ENCODE measurements at places on chromosomes 11 and 22.

DNA sequence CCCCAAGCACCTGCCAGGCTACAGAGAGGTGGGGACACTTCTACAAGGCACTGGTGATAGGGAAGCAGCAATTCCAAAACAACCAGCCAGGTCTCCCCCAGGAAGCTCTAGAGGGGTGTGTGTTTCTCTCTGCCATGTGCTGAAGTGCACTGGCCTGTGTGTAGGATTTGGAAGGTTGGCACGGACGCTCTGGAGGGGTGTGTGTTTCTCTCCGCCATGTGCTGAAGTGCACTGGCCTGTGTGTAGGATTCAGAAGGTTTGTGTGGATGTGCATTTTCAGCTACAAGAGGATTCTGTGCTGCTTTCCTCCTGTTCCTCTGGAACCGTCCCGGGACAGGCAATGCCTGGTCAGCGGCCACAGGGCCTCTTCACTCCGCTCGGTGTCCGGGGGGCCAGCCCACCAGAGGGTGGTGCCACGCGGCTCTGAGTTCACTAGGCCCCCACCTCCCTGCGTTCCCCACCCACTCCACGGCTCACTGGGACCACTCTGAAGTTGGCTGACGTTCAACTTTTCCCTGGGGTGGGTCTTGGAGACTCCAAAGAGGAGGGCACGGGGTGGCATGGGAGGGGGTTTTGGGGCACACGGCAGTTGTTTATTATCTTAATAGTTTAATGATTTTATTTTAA is 552.8 kb downstream of the BRD1 start:
- DNase-seq, result no peak

DNA sequence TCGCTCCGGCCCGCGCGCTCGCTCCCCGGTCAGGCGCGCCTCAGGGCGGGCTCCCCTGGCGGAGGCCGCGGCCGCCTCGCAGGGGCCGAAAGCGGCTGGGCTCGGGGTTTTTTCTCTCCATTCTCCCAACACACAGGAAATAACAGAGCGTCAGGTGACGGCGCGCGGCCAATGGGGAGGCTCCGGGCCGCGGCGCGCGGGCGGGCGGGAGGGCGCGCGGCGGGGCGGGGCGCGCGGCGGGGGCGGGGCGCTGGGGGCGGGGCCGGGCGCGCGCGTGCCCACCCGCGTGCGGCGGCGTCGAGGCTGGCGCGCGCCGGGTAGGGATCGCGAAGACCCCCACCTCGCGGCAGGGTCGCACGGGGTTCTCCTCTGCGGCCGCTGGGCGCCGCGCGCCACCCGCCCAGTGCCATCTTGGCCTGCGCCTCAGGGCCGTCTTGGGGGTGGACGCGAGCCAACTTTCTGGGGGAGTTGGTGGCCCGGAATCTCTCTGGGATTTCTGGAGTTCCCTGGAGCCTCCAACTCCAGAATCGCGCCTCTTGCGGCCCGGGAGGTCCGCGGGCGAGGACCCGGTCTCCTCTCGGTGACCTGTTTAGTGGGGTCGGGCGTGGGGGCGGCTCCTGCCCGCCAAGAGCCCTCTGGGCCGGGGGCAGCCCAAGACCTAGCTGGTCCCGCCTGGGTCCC is at the start of gene TCF20:
TCF20 (minus strand) TSS at position 144 of the 681 bp plus-strand sequence. CDS start 55,348 bp downstream, outside the sequence.
- peak; percentile 77 for DNase-seq

DNA sequence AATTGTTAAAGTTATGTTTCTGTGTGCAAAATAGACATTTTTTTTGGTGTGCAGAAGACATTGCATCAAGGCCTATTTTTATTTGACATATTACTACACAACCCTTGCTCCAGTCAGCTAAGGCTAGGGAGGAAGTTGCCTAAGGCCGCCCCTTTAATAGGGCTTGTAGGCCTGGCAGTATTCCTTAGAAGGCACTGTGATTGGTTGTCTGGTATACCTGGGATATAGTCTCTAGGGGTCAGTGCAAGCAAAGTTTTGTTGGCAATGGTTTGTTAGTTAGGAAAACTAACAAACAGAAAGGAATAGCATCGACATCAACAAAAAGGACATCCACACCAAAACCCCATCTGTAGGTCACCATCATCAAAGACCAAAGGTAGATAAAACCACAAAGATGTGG is 16.9 kb downstream of the CCDC15 start:
- DNase-seq, result no peak

DNA sequence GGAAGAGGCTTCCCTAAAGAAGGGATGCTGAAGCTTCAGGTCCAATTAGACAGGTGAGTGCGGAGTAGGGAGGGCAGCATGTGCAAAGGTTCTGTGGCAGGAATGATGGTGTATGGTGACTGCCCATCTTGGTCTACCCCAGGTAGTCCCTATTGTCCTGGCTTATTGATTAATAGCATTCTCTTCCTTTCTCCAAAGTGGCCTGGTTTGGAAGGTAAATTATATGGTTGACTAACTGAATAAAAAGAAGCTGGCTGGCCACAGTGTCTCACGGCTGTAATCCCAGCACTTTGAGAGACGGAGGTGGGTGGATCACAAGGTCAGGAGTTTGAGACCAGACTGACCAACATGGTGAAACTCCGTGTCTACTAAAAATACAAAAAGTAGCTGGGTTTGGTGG is 230.5 kb downstream of the MIAT start:
- DNase-seq, result no peak

- DNase-seq, result no peak
Measured at GRCh38 chr11:103948187-103948763, 88.2 kb upstream of the DDI1 start.

GRCh38 chr11:118924591-118925585 is 838 bp downstream of the BCL9L start:
- no peak for DNase-seq

DNA sequence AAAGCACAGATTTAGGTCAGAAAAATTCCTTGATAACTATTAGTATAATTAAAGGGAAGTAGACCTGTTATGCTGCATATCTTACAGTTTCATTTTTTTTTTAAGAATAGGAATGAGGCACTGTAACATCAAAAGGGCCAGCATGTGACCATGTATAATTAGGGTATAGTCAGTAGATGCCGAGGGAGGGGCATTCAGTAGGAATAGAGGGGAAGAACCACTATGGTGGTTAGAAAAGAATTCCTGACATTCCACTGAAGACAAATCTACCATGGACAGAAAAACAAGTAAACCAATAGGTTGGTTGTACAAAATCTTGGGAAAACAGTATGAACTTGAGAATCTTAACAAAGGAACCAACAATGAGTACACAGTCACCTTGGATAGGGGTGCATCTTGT is 78.4 kb upstream of the CCDC179 start:
- DNase-seq, result no peak

DNA sequence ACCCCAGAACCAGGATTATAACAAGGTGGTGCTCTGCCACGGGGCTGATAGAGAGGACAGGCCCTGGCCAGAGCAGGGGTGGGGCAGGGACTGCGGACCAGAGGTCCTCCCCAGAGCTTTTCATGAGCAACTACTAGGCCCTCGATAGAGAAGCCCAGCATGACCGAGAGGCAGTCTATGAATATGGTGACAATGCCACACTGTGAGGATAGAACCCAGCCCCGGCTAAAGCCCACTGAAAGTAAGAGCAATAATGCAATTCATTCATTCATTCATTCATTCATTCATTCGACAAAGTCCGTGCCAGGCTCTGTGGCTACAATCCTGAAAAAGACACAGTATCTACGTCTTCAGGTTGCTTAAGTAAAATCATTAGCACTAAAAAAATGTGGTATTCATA is 35.6 kb upstream of the CD5 start:
- no peak for DNase-seq

GRCh38 chr22:50699756-50700386 is 27.2 kb downstream of the SHANK3 start:
- DNase-seq, result no peak

DNA sequence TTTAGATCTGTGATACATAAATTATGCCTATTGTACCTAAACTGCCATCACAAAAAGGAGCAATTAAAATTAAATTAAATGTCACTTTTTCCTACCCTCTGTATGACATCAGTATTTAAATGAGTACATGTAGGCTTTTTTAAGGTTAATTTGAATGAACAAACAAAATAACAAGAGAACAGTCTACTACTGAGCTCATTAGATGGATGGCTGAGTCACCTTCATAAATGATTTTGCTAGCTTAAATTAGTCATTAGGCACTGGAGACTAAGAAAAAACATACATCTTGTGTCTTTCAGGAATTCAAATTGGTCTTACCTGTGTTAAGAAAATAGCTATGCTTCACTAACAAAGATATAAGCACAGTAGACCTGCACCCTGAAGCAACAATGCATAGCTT is 153.6 kb downstream of the RCN1 start:
- DNase-seq, result no peak

- DNase-seq, result no peak
Measured at GRCh38 chr11:61794579-61794978, 1.9 kb downstream of the FEN1 start.

- no peak for DNase-seq
Measured at GRCh38 chr11:67304511-67305113, 1.3 kb downstream of the SSH3 start.

GRCh38 chr11:58165504-58166106 is 23.3 kb upstream of the OR9Q2 start:
- DNase-seq, result no peak

GRCh38 chr22:27100789-27101188 is 443.4 kb downstream of the MIAT start:
- DNase-seq, result no peak

GRCh38 chr11:121552154-121552553 is 99.4 kb upstream of the SORL1-AS1 start:
- DNase-seq, result no peak

GRCh38 chr22:27892064-27892463 is 27.0 kb downstream of the PITPNB start:
- DNase-seq, result no peak

DNA sequence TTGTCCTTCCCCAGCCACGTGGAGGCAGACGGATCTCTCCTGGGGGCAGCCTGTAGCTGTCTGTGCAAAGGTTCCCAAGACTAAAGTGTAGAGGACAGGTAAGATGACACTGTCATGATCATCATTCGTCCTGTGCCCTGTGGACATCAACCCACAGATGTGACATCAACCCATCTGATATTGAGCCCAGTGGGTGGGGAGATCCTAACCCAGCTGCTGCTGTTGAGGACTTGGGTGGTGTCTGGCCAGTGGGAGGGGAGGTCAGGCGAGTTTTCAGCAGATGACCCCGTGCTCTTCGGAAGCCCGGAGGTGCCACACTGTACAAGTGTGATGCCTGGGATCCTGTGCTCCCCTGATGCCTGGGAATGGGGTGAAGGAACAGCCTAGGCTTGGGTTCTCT is 1.2 kb upstream of the GAL start:
- DNase-seq, result no peak

DNA sequence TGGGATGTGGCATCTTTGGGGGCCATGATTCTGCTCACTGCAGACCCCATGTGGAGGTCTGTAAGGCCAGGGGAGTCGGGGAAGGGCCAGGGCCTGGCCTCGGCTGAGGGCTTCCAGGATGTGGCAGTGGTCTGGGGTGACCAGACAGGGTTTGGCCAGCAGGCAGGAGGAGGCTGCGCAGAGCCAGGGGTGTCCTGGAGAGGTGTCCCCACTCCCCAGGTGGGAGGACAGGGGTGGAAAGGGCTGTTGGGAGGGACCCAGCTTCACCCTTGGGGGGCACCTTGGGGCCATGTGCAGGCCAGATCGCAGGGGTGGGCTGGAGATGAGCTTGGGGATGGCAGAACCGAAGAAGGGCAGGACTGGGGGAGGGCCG is 3.4 kb downstream of the PANX2 start:
- DNase-seq, result no peak

- DNase-seq, result no peak
Measured at GRCh38 chr11:11173316-11174025, 179.6 kb downstream of the CSNK2A3 start.

DNA sequence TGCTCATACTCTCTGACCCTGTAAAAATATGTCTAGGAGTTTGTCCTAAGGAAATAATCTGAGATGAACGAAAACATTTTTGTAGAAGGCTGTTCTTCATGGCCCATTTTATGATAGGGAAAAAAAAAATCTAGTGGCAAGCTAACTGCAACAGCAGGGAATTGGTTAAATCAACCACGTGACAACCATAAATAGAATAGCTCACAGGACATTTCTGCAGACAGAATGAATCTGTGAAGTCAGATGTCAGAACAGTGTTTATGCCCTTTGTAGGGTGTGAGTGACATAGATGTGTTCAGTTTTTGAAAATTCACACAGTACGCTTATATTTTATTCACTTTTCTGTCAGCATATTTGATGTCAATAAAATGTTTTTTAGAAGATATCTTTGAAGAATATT is 16.1 kb downstream of the ARHGAP1 start:
- peak; percentile 52 for DNase-seq

- no peak for DNase-seq
Measured at GRCh38 chr11:6129635-6130034, 22.2 kb downstream of the OR56B4 start.

- DNase-seq, result no peak
Measured at GRCh38 chr11:72965672-72966071, 151.5 kb downstream of the ATG16L2 start.

- no peak for DNase-seq
Measured at GRCh38 chr11:11217929-11218628, 135.0 kb downstream of the CSNK2A3 start.

DNA sequence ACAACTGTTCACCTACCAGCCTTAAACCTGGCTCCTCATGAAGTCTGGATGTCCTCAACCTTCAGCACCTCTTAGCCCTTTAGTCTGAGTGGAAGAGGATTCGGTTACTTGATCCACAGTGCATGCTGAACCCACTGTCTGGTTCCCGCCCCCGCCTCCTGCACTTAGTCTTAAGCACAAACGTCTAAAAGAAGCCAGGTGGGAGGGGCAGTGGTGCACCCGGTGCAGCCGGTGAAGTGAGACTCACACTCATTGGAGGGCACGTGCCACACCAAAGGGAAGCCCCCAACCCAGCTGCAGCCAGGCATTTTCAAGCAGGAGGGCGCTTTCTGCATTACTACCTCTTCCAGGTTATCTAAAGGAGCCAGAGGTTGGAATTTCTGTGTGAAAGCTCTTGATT is 146.8 kb downstream of the COMMD9 start:
- no peak for DNase-seq

GRCh38 chr11:1352696-1353382 is 36.9 kb upstream of the BRSK2 start:
- no peak for DNase-seq

- DNase-seq, result no peak
Measured at GRCh38 chr11:12577725-12578644, 96.2 kb upstream of the TEAD1 start.

DNA sequence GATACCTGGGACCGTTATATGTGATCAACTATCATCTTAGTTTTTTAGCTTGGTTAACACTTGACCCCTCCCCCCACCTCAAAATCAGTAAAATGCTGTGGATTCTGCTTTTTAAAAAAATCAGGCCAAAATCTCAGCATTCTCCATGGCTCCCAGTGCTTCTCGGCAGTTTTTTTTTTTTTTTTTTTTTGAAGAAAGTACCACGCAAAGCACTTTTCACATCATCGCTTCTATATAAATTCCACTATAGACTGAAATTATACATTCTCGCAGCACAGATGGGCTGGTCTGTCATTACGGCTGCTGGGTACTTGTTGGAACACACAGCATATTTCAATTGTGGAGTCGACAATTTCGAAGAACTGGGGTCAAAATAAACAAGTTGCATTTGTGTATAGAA is 67.7 kb upstream of the PPARA start:
- no peak for DNase-seq

DNA sequence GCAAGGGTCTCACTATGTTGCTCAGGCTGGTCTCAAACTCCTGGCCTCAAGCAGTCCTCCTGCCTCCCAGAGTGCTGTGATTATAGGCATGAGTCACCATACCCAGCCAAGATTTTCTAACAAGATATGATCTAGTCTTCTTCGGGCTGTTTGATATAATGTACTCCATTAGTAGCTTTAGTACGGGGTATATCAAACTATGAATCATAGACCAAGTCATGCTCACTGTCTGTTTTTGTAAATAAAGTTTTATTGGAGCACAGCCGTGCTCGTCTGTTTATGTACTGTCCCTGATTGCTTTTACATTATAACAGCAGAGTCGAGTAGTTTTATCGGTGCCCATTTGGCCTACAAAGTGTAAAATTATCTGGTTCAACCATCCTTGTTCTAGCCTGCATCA is 43.9 kb upstream of the GRIK4 start:
- no peak for DNase-seq

Data from Ammon's horn (tissue), 1 donor.